ENCODE measurements at places on chromosomes 4 and X.

- no peak for DNase-seq
Measured at GRCh38 chr4:141347684-141348083, 127.0 kb downstream of the ZNF330 start.

- no peak for DNase-seq
Measured at GRCh38 chrX:11465648-11466411, 172.6 kb downstream of the AMELX start.

DNA sequence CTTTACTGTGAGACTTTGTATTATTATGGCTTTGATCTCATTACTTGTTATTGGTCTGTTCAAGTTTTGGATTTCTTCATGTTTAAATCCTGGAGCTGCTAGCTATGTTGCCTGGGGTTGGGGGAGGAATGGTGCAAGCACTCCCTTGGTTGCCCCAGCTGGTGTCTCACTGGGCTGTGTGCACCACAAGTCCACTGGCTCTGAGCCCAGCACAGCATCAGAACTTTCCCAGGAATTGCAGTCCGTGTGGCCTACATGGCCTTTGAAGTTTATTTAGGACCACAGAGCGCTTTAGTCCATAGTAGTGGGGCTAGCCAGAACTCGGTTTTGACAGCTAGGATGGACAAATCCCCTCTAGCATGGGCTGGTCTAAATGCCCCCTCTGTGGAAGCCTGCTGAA is 278.8 kb upstream of the RPS6KA3 start:
- DNase-seq, result no peak

GRCh38 chr4:158912390-158912789 is 143.6 kb downstream of the FNIP2 start:
- DNase-seq, result no peak

GRCh38 chrX:25015486-25016360 is at the start of gene ARX:
Gene ARX, minus strand, starts transcription at chrX:25015965. Its CDS starts 228 bp downstream, at chrX:25015737.
- DNase-seq, result peak; percentile 50

GRCh38 chr4:77776182-77777134 is 42.7 kb downstream of the CNOT6L start:
- no peak for DNase-seq

GRCh38 chr4:87153078-87153870 is 67.1 kb downstream of the KLHL8 start:
- peak; percentile 15 for DNase-seq

DNA sequence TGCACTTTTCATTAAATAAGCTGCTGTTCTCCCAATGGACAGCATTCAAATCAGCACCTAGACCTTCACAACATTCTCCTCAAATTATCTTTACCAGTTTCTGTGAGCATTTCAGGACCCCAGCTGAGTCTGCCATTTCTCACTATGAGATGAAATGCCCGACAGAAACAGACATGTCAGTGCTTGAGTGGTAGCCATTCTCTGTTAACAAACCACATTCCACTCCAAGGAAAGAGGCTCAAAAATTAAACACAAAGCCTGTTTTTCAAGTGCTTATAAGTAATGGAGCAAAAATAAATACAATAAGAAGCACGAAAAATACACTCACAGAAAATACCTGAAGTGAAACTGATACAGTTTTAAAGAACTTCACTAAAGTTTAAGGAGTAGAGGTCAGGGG is 320.2 kb upstream of the PRPS2 start:
- DNase-seq, result no peak

GRCh38 chr4:101039367-101039766 is 308.0 kb downstream of the PPP3CA start:
- no peak for DNase-seq

DNA sequence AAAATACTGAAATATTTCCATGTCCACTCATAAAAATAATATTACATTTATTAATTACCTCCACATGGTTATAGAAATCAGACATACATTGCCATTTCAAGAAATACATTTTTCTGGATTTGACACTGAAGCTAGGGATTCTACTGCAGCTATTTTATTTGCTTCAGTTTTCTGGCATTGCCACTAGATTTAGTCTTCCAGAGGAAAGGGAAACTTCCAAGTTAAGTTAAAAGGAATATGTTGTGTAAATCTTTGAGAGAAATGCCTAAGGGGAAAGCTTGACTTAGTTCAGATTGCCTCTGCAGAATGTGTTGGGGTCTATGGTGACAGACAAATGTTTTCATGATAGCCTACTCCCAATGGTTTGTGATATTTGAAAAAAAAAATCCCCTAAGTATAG is 1631.3 kb downstream of the PCDH18 start:
- DNase-seq, result no peak

DNA sequence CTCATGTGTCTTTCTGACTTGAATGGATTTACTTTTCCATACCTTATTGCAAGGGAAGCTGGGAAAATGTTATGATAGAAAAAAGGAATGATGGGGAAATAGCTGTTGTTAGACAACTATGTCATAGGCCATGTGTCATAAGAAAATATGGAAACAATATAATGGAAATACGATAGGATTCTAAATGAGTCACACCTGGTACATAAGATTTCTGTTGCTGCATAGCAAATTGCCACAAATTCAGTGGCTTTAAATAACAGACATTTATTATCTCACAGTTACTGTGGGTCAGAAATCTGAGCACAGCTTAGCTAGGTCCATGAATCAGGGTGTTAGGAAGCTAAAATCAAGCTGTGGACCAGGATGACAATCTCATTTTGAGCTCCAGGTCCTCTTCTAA is 44.6 kb upstream of the ANKRD50 start:
- DNase-seq, result no peak

- DNase-seq, result peak; percentile 37
Measured at GRCh38 chr4:132642016-132642817, 506.9 kb upstream of the PCDH10 start.

- DNase-seq, result no peak
Measured at GRCh38 chr4:146222313-146222712, 8.0 kb downstream of the REELD1 start.

DNA sequence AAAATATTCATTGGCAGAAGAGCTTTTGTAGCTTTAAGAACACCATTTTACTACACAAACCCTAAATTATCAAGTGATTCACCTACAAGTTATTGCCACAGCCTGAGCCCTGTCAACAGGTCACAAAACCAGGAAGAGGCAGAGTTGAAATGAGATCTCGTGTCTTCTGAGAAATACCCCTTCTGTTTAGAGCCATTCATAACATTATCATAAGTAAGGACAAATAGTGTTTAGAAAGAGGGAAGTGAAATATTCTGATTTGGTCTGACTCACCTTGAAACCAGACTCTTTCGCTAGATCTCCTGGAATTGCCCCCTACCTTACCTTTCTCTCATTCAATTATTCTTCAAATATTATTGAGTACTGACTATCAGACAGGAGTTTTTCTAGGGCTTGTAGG is 5.9 kb downstream of the ETDB start:
- DNase-seq, result no peak

GRCh38 chr4:112153211-112153791 is 8.0 kb downstream of the FAM241A start:
- no peak for DNase-seq

GRCh38 chr4:149999485-150000074 is 78.7 kb upstream of the DCLK2 start:
- peak; percentile 57 for DNase-seq

DNA sequence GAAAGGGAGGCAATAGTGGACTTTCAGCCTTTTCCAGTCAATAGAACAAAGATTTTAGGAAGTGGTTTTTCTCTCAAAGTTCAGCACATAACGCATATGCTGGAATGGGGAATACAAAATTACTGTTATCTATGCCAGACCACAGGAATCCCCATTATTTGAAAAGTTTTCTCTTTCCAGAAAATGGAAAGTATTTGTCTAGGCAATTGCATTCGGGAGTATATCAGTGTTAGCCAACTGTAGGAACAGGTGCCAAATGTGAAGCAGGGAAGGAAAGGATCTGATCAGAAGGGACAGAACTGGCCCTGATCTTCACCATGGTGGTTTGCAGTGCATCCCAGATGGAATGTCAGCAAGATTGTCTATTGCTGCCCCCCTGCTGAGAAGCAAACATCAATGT is 213.6 kb downstream of the CPE start:
- no peak for DNase-seq

GRCh38 chr4:144556636-144557035 is 89.3 kb upstream of the HHIP start:
- DNase-seq, result no peak

DNA sequence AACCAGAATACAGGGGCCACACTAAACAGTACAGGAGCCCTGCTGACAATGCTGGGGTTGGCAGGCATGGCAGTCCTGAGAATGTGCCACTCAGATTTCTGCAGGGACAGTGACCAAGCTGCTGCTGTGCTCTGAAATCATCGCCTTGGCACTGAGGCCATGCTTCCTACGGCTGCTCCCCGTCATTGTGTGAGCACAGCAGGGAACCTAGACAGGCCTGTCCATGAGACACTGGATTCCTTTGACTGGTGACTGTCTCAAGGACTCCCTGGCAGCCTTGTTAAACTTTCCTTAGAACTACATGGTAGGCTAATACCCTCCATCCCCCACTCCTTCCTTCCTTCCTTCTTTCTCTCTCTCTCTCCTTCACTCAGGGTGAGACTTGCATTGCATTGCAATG is 111.4 kb downstream of the LUZP4 start:
- no peak for DNase-seq

Measured in BE2C (cell line).